ENCODE measurements at places on chromosomes 5 and 9.

DNA sequence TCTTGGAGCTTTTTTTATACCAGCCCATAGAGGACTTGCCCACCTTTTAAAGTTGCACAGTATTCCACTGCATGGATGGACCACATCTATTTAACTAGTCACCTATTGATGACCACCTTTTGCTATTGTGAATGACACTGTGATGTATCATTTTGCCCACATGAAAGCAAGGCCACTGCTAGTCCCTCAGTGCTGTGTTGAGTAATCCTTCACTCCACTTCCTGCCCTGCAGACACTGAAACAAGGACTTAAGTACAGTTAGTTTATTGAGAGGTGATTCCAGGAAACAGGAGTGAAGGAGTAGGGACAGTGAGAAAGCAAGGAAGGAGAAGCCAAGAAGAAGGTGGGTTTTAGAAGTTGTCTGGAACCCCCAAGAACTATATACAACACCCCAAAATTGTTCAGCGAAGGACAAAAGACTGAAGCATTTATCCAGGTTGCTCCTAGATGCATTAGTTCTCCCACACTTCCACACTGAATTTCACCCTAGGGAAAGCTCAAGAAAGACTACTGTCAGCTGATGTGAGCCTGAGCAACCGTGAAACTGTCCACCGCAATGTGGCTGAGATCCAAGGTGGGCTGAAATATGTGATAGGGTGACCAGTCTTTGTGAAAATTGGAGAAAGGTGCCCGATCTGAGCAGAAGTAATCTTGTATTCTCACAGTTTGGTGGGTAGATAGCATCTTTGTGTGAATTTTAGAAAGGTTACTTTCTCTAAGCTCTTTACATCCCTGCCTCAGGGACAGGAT lies 45.2 kb upstream of the ANKRD31 start:
- peak; percentile 5 for DNase-seq

DNA sequence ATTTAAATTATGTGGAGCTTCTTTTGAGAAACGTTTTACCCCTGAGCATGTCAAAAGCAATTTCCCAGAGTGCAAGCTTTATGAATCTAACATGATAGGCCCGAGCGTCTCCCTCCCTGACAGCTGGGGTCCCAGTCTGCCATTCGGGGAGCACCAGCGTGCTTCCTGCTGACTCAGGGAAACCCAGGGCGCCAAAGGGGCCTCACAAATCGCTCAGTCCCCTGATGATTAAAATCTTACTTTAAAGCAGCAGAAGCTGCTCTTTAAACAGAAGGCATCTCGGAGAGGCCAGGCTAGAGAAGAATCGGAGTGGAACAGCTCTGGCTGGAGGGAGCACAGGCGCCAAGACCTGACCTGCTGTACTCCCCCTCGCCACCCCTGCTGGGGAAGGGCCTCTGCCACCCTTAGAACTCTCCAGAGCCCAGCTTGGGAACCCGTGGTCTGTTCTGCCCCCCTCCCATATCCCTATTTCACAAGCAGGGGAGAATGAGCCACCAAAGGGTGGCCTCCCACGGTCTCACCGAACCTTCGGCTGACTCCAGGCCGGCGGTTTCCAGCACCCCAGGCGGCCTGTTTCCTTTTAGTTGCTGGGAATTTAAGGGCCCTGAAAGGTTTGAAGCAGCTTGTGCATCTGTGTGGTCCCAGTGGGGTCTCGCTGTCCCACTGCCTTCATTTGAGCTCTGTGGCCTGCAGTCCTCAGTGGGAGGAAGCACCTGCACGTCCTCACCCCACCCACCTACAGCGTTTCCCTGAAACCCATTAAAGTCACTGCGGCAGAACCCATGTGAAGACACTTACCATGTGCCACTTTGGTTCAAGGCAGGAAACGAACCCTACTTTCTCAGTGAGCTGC lies 147.6 kb downstream of the COL23A1 start:
- DNase-seq = no peak

GRCh38 chr9:91532325-91532724 lies 108.7 kb upstream of the NFIL3 start:
- DNase-seq = no peak

DNA sequence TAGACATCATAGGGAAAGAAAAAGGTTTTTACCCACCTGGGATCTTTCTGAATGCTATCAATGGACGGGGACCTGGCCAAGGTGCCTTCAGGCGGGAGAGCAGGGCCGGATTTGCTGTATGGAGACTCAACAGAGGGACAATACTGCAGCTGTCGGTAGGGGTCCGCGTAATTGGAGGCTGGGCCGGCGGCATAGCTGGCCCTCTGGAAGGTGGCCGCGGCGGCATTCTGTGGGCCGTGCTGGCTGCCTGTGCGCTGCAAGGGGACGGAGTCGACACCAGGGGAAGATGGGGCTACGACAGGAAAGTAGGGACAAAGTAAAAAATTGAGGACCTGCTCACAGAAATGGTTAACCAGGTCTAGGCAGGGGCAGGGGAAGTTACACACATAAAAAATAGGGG lies 557.9 kb downstream of the CTNND2 start:
- DNase-seq = no peak

GRCh38 chr5:79200573-79201183 lies 35.3 kb upstream of the JMY start:
- peak; percentile 15 for DNase-seq

DNA sequence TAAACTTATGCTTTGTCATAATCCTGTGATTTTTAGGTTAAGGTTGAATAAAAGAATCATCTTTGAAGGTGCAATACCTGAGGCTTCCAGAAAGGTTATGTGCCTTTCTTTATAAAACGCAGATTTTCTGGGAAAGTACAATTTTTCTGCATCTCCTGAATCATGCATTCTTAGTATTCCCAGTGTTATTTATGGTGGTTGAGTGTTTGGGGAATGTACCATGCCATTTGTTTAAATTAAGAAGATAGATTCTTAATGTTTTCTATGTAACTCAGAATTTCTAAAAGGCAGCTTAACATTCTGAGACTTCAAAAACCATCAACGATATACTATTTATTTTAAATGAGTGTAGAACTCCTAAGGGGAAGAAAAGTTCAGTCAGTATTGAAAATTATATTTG lies 108.1 kb upstream of the FBN2 start:
- DNase-seq = no peak

GRCh38 chr5:146828385-146828784 lies 50.2 kb downstream of the PPP2R2B start:
- peak; percentile 1 for DNase-seq

- no peak for DNase-seq
These were observed 1729.2 kb upstream of the WWC1 start for GRCh38 chr5:166562246-166562645.

GRCh38 chr5:130272837-130273236 lies 368.6 kb downstream of the CHSY3 start:
- DNase-seq = no peak

DNA sequence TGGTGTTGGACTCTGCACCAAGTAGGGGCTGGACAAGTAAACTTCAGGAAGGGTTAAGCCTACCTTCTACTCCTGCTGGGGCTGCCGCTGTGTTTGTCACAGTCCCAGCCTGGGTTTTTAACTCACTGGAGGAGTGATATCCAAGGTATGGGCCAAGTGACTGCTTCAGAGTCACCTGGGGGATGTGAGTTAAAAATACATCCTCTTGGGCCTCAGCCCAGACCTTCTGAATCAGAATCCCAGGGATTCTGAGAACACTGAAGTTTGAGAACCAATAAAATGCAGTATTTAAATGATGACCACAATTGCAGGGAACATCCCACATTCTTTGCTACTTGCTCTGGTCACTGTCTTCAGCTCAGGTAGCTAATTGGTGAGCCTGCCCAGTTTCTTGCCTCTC lies 95.1 kb upstream of the DNAH5 start:
- DNase-seq = peak; percentile 71

GRCh38 chr5:152113401-152113800 lies 188.8 kb upstream of the GLRA1 start:
- no peak for DNase-seq

- no peak for DNase-seq
These were observed 16.1 kb upstream of the FAM174A start for GRCh38 chr5:100519075-100519474.

DNA sequence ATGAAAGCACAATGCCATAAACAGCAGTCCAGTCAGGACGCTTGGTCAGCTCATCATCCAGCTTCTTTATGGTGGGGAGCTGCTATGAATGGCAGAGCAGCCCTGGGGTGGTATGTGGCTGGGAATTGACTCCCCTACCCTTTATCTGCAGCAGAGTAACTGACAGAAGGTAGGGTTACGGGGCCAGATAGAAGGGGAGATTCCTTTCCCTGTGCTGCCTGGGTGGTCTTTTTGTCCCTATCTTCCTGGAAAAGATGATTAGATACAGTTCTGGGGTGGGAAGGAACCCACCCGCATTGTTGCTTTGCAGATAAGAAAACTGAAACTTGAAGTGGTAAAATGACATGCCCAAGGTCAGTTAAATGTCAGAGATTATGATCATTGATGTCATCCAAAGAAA lies 405.5 kb downstream of the ARHGEF28 start:
- no peak for DNase-seq

DNA sequence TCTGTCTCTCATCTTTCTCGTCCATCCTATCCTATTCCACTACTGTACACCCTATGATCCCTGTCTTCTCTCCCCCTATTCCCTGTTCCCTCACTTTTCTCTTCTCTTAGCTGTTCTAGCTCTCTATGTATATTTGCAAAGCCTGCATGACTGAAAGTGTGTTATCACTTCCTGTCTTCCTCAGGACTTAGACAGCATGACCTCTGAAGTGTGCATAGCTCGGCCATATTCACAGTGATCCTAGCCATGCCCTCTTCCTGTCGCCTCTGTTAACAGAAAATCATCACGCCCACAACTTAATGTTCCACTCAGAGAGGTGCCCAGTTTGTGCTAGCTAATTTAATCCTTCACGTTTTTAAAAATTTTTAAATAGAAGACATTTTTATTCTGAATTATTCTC lies 35.8 kb upstream of the CDH6 start:
- no peak for DNase-seq

- peak; percentile 58 for DNase-seq
These were observed 50.7 kb downstream of the ARRDC3 start for GRCh38 chr5:91332267-91333045.

DNA sequence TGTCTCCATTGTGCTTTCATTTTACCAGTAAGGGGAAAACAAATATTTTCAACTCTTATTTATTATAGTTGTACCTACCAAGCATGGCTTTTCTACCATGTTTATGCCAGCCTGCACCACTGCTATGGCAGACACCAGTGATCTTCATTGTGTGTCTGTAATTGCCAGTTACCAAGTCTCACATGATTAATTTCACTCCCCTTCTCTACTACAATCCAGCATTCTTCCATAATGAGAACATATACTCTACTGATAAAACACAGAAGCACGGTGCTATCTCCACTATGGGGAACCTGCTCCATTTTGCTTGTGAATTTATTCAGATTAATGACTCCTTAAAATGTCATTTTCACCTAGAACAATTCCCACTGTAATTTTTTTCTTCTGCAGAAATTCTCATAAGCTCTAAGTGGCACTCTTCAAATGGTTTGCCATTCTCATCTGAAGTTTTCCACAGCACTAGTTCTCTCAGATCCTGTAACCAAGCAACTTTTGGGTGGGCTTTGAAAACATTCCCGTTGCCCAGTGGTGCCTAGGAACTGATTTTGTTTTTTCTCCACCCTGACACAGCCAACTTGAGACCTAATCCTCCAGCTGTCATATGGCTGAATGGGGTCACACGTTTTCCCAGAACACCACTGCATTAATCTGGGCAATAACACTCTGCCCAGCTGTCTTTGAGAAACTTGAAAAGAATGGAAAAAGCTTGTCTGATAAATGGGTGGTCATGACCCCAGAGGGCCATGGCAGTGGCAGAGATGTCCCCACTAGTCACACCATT lies 222.7 kb upstream of the RASEF start:
- DNase-seq = no peak

GRCh38 chr9:133351908-133352634 lies 4.1 kb downstream of the RPL7A start:
- DNase-seq = peak; percentile 63

Measured in HFFc6 (cell line).